ENCODE measurements at places on chromosomes 3 and 15.

- DNase-seq = no peak
Observed at GRCh38 chr15:77446840-77447390, 26.2 kb downstream of the HMG20A start.

GRCh38 chr3:14231998-14232501 lies 53.4 kb downstream of the LSM3 start:
- DNase-seq = no peak

GRCh38 chr15:29452881-29453731 lies 183.5 kb upstream of the NSMCE3 start:
- DNase-seq = no peak

DNA sequence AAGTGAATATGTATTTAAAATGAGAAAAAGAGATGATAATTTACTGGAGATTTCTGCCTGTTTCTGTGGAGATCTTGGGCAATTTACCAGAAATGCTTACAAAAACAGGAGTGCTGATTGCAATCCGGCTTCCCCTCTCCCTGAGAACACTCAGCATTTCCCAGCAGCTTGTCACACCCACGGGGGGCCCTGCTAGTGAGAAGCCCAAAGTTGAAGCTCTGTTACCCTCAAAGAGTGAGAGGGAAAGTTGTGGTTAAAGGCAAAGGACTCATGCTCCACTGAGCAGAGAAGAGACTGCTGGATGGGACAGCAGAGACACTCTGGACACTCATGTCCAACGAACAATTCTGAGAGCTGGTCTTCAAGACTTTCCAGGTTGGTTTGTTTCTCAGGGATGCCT lies 2.9 kb downstream of the MCTP2 start:
- DNase-seq = no peak

- no peak for DNase-seq
Observed at GRCh38 chr3:152043620-152044019, 170.2 kb downstream of the SUCNR1 start.

GRCh38 chr3:49295489-49296058 lies 18.5 kb upstream of the C3orf62 start:
- no peak for DNase-seq

DNA sequence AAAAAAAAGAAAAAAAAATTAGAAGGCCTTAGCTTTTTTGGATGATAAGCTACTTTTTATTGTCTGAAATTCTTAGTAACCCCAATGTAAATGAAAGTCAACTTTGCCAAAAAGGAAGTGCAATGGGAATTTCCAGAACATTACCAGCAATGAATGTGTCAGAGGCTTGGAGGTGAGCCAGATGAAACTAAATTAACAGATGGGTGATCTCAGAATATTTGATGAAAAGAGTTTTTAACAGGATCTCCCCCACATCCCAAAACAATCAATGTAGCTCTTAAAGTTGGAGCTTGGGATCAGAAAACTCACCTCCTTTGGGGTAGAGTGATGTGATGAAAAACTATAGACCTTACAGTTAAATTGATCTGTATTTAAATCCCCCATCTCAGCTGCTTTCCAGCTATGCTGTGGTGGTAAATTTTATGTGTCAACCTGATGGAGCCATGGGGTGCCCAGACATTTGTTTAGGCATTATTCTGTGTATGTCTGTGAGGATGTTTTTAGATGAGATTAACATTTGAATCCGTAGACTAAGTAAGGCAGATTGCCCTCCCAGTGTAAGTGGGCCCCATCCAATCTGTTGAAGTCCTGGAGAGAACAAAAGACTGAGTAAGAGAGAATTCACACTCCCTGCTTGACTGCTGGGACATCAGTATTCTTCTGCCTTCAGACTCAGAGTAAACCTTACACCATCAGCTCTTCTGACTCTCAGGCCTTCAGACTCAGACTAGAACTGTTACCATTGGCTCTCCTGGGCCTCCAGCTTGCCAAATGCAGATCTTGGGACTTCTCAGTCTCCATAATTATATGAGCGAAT lies 84.3 kb upstream of the TNFSF10 start:
- no peak for DNase-seq

DNA sequence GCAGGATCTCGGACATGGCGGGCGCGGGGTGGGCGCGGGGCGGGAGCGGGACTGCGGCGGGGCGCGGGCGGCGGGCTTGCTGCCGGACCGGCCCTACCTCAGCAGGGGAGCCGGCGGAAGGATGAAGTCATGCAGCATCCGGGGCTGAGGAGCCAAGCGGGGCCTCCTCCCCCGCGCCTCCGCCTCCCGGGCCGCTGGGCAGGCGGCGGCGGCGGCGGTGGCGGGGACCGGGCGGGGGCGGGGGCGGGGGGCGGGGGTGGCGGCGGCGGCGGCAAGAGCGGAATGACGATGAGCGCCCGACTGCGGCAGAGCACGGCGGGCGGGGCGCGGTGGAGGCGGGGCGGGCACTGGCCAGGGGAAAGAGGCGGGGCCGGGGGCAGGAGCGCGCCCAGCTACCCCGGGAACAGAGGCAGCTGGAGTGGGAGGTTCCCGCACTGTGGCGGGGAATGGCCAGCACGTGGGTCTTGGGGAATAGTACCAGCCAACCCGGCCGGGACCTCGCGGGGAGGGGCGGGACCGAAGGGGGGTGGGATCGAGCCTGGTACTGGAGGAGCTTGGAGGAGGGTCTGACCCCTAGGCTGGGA lies at the start of gene CAMK2N2:
CAMK2N2 (minus strand) TSS at position 284 of the 584 bp plus-strand sequence; CDS start at position 16, 268 bp downstream.
- no peak for DNase-seq

DNA sequence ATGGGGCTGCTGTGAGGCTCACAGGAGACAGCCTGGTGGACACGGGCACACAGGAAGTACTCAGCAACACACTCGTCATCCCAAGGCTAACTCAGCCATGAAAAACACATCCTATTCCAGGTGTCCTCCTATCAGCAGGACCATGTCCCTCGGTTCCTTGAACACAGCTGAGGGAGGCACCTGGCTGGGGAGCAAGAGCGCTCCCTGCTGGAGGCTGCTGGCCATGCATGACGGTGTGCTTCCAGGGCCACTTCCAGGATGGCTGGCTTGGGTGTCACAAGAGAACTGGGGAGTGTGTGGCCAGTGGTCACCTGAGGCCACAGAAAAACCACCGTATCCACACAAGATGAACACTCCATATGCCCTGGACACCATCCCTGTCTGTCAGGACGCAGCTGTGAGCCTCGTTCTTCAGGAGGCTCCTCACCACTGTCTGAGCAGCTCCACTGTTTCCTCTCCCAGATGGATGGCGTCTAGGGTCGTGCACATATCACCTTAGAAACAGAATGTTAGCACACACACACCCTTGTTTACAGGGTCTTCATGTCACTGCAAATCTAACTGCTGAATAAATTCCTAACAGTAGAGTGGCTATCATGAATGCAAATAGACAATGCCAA lies 31.0 kb downstream of the POC1A start:
- no peak for DNase-seq

DNA sequence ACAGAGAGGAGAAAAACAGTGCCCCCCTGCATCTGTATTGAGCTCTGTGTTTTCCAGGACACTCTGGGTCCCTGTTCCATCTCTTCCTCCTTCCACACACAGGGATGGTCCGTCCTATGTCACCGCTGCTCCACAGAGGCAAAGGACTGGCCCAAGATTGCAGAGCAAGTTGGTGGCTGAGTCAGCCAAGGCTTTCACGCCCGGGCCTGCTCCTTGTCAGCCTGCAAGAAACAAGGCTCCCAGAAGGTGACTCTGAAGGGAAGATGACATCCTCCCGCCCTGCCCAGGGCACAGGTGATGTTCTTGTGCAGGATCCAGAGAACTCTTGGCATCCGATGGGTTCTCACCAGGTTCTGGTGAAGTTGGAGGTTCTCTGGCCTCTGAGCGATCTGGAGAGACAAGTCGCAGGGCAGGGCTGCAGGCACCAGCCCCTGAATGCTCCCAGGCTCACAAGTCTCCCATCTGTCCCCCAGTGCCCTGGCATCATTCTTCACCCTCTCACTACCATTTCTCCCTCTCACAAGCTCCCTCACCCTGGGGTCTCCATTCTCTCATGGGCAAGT lies 138.6 kb downstream of the MEGF11 start:
- DNase-seq = no peak

DNA sequence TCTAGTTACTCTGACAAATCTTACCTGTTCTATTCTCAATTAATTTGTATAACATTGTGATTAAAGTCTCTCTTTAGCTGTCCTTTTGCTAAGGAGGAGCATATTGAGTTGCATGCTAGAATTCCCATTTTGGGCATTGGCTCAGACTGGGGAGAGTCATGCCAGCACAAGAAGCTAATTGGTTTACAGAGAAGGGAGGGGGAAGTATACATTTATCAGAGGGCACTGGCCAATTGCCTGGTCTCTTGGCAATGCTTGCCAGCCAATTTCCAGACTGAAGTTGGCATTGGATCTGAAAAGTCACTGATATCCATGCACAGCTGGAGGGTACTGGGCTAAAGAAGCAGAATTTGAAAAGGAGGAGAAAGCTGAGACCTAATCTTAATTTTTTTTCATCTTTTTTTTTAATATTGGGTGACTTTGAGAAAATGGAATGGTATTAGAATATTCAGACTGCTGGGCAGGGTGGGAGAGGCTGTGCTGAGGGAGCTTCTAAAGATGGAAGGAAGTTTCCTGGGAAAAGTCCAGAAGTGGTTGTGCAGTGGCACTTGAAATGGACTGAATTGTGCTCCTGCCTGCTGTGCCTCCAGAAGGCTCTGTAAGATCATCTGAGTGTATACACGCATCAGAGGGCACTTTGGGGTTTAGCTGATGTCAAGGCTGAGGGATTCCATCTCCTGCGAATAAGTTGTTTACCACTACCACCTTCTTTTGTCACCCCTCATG lies 365.2 kb upstream of the DPH6 start:
- DNase-seq = no peak

DNA sequence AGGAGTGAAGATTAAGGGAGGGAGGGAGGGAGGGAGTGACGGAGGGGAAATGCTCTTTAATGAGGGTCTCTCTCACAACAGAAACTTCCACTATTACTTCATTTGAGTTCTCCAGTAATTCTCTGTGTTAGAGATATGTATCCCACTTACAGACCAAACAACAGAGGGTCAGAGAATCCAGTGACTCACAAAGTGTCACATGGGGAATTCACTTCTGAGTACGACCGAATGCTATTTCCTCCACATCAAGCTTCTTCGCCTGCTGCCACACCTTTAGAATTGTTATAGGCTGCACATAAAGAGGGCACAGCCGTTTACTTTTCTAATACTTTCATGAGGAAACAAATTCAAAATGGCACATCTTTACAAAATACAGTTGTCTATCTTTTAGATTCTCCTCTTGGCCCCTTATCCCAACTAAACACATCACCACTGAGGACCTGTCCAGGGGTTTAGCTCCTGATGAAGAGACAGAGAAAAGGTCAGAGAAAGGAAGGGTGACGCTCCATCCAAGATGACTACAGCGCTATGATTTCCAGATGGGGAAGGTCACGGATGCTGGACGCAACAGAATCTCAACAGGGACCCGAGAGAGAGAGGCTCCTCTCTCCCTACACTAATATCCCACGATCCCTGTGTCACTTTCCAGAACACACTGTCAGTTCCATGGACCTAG lies 119.0 kb downstream of the XXYLT1 start:
- DNase-seq = no peak

DNA sequence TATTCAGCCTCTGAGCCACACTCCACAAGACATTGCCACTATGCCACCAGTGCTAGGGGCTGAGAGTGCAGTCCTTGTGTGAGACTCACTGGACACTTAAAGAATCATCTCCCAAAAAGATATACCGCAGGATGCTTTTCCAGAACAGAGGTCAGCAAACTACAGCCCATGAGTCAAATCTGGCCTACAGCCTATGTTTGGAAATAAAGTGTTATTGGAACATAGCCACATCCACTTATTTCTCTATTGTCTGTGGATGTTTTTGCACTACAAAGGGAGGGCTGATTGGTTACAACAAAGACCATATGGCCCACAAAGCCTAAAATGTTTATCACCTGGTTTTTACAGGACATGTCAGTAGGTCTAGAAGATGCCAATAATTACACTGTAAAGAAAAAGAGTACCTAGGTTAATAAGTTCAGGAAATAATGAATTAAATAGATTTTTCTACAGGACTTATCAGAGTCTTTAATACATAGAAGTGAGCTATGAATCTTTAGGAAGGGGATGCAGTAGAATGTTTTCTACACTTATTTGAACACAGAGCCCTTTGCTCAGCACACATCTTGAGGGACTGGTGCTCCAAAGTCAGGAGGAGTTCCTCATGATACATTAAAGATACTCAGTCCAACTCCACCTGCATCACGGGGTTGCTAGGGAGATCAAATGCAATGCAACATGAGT lies 26.3 kb downstream of the SRGAP3 start:
- DNase-seq = no peak

DNA sequence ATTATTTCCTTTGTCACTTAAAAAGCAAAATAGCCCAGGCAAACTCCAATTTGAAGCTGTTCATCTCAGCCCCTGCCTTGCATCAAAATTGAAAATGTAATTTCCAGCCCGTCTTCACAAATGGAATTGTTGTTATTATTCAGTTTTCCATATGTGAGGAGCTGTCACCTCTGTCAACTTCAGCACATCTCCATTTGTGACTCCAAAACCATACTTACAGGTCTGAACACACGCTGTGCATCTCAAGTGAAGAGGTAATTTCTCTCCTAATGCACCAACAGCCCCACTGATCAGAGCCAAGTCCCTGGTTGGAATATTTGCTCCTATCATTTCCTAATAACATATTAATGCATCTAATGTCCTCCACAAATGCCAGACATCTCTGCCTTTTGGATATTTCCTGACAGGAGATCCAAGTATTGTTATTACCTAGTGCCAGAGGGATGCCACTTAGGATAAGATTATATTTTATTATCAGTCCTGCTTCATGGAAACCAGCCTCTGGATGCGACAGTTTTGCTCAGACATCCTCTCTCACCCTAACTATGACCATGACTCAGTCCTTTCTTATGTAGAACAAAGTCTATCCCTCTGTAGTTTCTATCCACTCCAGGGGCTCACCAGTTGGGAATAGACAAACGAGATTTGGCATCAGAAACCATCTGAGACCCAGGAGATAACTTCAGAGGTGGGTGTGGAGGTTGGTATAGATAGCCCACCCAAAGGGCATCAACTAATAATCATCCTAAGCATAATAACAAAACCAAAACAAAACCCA lies 379.8 kb downstream of the VPS13C start:
- no peak for DNase-seq

DNA sequence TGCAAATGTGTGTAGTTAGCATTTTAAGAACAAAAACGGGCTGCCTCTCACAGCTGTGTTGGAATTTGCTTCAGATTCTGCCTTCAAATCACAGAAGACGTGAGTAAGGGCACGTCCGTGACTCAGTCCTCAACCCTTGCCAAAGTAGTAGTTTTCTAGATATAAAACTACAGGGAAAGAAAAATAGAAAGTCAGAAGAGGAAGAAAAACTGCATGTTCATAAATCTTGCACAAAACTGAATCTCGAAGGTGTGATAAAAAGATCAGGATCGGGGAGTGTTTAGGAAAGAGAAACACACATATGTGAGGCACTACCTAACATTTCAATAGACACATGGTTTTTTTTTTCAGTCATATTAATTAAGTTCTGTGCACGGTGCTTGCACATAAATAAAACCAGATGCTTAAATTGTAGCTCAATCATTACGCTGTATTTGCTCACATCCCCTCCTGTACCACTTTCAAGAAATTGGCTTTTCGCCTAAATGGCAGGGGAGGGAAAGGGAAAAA lies 71.7 kb downstream of the P3H2 start:
- no peak for DNase-seq

GRCh38 chr3:140252812-140253656 lies 318.0 kb downstream of the CLSTN2 start:
- no peak for DNase-seq

Data from left renal cortex interstitium (tissue), 4 donors.